ENCODE measurements at places on chromosomes 16 and 17.

DNA sequence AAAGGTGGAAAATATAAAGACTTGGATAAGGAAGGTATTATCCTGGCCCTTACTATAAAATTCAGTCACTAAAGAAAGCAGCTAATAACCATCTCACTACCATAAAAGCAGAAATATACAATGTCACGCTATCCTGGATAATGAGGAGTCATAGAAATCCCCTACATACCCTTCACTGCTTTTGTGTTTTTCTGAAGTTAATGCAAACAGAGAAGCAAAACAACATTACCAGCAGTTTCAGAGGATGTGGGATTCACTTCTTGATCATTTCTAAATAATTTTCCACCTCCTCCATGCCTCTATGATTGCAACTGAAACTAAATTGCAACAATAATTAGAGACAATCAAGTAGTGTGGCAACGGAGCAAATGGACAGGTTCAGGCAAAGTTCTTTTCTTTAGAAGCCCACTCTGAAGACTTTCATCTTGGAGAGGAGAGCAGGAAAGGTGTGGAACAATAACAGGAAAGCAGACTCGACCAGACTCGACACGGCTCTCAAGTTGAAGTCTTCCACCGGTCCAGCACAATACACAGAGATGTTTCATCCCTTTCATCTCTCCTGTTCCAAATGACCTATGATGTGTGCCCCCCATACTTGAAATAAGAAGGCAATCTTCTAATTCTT is 10.2 kb downstream of the CYTH1 start:
- no peak for DNase-seq

DNA sequence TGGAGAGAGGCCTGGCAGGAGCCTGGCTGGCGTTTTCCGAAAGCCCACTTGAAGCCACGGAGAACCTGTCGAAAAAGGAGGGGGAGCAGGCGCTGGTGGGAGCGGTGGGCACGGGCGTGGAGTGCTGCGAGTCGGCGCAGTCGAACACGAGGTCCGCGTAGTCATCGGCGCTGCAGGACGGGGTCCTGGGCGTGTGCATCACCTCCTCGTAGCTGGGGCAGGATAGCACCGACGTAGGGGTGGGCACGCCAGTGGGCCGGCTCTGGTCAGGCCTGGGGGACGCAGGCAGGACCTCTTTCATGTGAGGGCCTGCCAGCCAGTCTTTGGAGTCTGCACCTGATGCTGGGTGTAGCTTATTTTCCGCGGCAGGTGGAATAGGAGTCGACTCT is 63.7 kb downstream of the ZNF778 start:
- no peak for DNase-seq

- DNase-seq, result no peak
Measured at GRCh38 chr16:87132361-87133014, 184.7 kb downstream of the C16orf95 start.

GRCh38 chr16:51147776-51148677 is 3.0 kb downstream of the SALL1 start:
- DNase-seq, result no peak

- no peak for DNase-seq
Measured at GRCh38 chr17:27530764-27531391, 74.6 kb downstream of the KSR1 start.

DNA sequence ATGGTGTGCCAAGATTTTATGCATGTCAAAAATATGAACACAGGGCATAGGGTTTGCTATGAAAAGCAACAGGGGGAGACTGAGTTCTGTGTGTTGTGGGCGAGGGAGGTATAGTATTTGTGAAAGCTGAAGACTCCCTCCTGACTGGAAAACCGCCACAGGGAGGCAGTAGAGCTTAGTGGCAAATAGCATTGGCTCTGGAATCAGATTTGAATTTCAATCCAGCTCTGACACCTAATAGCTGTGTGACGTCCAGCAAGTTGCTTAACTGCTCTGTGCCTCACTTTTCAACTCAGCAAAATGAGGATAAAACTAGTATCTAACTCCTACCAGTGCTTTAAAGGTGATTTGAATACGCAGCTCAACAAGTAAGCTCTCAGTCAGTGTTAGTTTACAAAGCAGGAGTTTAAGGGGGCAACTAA is 22.0 kb downstream of the KPNA2 start:
- peak; percentile 54 for DNase-seq

- no peak for DNase-seq
Measured at GRCh38 chr16:5838725-5839124, 741.1 kb upstream of the EEF2KMT start.

- DNase-seq, result no peak
Measured at GRCh38 chr16:89242795-89243200, 25.3 kb downstream of the ZNF778 start.

DNA sequence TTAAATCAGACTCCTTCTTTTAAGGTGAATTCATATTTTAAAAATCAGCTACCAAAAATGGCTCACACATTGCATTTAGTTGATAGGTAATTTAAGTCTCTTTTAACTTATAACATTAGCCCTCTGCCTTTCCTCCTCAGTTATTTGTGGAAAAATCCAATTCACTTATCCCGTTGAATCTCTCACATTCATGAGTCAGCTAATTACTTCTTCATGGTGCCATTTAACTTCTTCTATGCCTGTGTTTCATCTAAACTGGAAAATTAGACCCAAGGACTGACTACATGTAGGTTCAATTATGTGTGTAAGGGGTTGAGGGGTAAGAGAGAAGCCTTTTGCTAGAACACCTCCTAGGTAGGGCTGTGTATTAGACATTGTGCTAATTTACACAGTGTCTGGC is 18.4 kb upstream of the SLFN5 start:
- no peak for DNase-seq

DNA sequence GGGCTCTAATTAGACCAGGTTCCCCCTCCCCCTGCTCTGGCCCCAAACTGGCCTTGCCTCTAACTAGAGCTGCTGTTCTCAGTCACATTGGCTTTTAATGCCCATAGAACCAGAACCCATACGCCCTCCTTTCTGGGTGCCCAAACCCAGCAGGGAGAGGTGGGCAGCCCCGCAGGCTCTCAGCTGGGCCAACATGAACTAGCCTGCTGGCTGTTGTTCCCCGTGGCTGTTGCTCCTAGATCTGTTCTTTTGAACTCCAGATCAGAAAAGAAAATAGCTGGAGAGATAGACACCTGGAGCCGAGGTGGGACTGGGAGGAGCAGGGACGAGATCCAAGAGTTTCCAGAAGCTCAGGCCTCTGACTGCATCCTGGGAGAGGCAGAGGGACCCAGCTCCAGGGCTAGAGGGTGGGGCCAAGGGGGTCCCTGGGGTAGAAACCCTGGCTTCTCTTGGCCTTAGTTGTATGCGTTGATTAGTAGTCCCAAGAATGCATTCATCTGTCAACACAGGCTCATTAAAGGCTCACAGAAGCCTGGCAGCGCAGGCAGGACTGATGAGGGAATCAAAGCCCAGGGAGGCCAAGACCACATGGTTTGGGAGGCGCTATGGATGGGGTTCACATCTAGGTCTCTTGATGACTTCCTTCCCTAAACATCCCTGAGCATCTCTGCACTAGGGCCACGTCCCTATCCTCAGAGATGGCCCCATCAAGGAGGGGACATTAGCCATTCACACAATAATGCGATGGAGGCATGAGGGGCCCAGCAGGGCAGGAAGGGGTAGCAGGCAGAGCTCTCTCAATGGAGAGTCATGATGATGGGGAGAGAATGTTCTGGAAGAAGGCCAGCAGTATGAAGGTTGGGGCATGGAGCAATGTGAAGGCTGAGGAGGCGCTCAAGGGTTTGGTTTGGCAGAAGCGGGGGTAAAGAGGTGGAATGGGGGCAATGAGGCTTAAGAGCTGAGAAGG is 1.3 kb upstream of the CPSF4L start:
- no peak for DNase-seq

DNA sequence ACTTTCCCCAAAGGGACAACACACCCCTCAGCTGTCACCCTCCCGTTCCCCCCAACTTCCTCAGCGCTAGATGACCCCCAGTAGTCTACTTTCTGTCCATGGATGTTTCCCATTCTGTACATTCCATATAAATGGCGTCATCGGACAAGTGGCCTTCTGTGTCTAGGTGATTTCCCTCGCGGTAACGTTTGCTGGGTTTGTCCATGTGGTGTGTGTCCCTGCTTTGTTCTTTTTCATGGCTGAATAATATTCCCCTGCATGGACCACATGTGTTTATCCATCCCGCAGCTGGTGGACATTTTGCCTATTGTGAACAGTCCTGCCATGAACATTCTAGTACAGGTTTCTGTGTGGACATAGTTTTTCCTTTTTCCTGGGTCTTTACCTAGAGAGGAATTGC is 7.3 kb upstream of the TEDC2 start:
- no peak for DNase-seq

- DNase-seq, result peak; percentile 48
Measured at GRCh38 chr17:36936455-36937000, 747 bp upstream of the LHX1 start.

DNA sequence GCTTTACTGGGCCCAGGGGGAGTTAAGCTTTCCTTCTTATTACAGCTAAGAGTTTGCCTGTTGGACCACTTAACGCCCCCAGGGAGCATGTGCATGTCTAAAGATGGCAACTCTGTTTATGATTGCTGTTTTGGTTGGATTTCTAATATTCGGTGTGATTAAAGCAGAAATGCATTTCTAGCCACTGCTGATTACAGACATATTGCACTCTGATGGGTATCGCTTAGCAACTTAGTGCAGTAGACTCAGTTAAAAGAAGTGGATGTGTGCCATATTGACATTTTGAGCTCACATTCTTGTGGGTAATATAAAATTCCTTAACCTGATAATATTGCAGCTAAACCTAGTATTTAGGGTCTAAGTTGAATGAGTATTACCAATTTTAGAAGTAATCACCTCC is 4.2 kb downstream of the NF1 start:
- DNase-seq, result no peak

DNA sequence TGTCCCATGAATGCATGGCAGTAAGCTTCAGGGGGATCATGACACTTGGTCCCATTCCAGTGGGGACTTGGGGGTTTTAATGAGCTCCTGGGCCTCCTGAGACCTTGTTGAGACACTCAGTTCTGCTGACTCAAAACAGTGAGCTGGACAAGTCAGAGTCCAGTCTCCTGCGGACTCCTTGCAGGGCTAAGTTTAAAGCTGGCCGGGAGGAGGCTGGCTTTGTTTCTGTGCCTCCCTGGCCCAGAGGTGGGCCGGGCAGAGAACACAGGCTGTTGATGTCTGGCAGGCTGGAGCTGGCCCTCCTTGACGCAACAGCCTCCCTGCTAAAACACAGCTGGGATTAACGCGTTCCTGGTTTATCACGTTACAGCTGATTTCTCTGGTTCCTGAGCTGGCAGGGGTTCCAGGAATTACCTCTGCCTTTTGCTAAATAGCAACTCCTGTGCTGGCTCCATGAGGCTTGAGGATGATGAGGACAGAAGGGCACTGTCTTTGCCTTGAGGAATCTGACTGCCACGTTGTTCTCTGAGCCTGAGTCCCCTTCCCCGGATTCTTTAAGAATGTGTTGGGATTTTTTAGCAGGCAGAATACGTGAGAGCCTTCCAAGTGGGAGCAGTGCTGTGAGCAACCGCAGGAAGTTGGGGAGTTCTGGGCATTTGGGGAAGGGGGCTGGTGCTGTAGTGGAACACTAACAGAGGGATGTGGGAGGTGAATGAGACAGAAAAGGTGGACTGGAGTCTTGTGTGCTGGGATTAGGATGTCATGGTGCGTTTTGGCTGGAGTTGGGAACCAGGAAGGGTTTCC is 2.0 kb downstream of the GPT2 start:
- DNase-seq, result no peak

GRCh38 chr17:81514739-81515529 is 2.3 kb upstream of the ACTG1 start:
- peak; percentile 55 for DNase-seq

- DNase-seq, result no peak
Measured at GRCh38 chr16:85222155-85222863, 110.0 kb upstream of the CIBAR2 start.

GRCh38 chr17:8162233-8162996 is at the start of gene VAMP2:
TSS of gene VAMP2 (minus strand) at chr17:8162948. CDS start at chr17:8162879, 69 bp downstream.
- DNase-seq, result no peak

DNA sequence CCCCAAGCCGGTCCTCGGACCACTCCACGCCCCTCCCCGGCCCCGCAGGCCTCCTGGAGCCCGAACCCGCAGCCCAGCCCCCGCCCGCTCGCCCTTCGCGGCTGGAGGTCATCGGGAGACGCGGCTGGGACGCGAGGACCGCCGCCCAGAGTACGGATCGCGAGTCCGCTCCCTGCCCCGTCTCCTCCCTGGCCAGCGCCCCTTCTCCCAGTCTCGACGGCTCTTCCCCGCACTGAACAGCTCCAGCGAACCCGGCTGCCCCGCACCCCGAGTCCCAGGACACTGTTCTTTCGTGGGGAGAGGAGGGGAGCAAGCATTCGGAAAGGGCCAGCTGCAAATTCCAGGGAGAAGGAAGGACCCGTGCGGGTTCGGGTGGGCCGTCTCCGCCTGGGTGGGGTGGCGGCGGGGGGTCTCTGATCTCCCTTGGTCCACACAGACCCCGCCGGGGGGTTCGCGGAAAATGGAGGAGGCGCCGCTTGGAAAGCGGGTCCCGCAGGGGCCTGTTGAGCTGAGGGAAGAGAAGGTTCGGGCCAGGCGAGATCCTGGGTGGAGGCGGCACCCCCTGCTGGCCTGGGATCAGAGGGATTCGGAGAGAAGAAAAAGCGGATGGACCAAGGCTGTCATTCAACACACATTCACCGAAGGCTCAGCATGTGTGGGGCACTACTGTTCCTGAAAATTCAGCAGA is 632 bp upstream of the RTN4RL1 start:
- peak; percentile 76 for DNase-seq

DNA sequence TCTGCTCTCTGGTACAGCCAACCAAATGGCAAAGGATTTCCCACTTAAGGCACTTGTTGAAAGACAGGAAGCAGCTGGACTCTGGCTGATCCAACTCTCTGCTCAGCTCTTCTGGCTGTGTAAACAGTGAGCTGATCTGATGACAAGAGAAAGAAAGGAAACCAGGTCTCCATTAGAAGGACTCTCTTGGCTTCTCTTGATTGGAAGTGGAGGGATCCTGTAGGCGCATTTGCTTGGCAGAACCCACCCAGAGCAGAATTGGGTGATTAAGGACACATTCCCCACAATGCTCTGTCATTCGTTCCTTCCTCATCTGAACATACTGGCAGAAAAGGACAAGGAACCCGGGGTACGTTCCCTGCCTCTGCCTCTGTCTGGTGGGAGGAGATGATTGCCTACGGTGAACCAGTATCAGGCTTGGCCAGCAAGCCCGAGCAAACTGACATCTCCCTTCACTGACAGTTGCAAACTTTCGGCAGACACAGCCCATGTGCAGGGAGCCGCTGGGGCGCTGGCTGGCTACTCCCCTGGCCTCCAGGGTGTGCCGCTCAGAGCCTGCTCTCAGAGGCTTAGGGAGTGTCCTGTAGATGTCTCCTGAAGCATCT is 29.1 kb downstream of the LDHD start:
- peak; percentile 95 for DNase-seq

DNA sequence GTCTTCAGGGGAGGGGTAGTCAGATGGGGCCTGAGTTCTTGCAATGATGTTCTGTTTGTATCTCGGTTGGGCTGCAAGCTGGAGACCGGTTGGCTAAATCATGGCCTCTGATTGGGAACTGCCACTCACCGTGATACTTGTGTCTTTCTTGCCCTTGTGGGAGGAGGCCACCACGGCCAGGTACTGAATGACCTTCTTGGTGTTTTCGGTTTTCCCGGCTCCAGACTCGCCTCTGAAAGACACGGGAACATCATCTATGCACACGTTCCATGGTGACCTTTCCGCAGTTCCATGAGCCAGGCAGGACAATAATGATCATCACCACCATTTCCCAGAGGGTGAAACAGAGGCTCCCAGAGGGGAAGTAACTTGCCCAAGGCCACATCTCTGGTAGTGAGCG is 70.3 kb downstream of the MYH11 start:
- DNase-seq, result no peak

GRCh38 chr17:74239172-74239571 is 25.8 kb downstream of the TTYH2 start:
- DNase-seq, result no peak

- peak; percentile 46 for DNase-seq
Measured at GRCh38 chr16:67967183-67967957, 1.1 kb downstream of the SLC12A4 start.
